Fibroblast of villous mesenchyme (primary cell): ENCODE measurements at places on chromosomes 11 and 22.
A peak's percentile ranks its signal among the peaks of the same experiment; 100 is the strongest.

DNA sequence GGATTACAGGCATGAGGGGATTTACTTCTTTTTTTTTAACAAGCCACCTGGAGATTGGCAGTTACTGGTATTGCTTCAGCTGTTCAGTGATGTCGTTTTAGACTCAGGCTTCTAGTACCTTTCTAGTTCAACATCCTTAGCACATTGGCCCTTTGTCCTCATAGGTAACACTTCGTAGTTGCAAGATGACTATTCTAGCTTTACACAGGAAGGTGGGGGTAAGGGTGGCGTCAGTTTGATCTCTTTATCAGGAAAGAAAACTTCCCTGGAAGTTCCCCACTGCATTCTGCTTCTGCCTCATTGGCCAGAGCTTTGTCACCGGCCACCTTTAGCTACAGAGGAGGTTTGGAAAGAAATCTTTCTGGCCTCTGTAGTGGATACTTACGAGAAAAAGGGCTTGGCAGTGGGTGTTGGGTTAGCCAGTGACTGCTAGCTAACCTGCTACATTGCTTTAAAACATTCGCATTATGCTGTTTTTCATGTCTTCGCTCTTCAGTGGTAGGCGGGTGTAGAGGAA lies 40.7 kb downstream of the SFI1 start:
- DNase-seq, result no peak

GRCh38 chr11:9380773-9381172 lies 3.7 kb upstream of the IPO7 start:
- DNase-seq, result no peak

DNA sequence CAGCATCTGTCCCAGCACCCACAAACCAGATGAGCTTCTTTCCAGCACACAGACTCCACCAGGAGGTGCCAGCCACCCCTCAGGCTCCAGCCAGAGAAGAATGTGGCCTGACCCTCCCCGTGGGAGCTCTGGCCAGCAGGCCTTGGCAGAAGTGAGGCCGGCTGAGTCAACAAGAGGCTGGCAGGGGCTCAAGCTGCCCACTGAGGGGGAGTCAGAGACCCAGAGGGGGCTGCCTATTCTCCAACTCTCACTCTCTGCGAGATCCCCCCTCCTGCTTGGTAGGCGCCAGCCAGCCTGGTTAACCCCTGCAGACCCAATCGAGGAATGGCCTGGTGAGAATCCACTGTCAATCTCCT lies 10.6 kb upstream of the CDC42EP1 start:
- peak; percentile 47 for DNase-seq

- DNase-seq, result no peak
These were observed 101.2 kb upstream of the RAG2 start for GRCh38 chr11:36699271-36699670.

- no peak for DNase-seq
These were observed 39.8 kb upstream of the TEF start for GRCh38 chr22:41341990-41342389.

- DNase-seq, result no peak
These were observed 99.6 kb upstream of the RTL6 start for GRCh38 chr22:44597616-44598015.

DNA sequence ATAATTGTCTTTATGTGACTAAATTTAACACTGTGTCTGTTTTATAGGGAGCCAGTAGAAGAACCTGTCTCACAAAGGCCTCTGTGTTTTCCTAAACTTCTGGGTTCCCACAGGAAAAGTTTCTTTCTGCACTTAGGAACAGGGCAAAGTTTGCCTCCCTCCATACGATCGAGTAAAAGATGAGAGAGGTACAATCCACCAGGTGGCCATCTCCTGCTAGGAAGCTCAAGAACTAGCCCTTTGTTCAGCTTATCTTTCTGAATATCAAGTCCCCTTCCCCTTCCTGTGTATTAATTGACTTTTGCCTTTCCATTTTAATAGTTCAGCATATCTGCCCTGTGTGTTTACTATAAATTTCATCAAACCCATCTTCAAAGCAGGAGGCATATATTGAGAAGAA lies 18.0 kb downstream of the CSNK2A3 start:
- no peak for DNase-seq

- no peak for DNase-seq
These were observed 430.0 kb downstream of the FAM181B start for GRCh38 chr11:82303671-82304070.

GRCh38 chr22:21622919-21623647 lies 6.7 kb downstream of the YDJC start:
- no peak for DNase-seq

- DNase-seq, result no peak
These were observed 7.7 kb upstream of the FOSL1 start for GRCh38 chr11:65907878-65908277.

GRCh38 chr11:2027708-2028107 lies 30.1 kb upstream of the H19 start:
- no peak for DNase-seq
